ENCODE measurements at places on chromosomes 7 and 10. TPM values are rescaled to one million over a fixed set of nuclear protein-coding genes. Genes with fewer than 3 reads are reported as not detected.

The ZC3HAV1 gene
- 3.7 TPM for total RNA-seq

The MPP7 gene
- 1.2 TPM for total RNA-seq

The GRM3 gene
- total RNA-seq, result 86.5 TPM

The IFIT1B gene
- 0.49 TPM for total RNA-seq

The TRIM74 gene
- 0.25 TPM for total RNA-seq

The LBX1 gene
- not detected for total RNA-seq

The PTPRZ1 gene
- total RNA-seq, result 359 TPM

The AMPH gene
- 47.0 TPM for total RNA-seq

The IQUB gene
- total RNA-seq, result 2.0 TPM

The BAIAP2L1 gene
- 0.25 TPM for total RNA-seq
